ENCODE measurements at places on chromosomes 11 and 22.

DNA sequence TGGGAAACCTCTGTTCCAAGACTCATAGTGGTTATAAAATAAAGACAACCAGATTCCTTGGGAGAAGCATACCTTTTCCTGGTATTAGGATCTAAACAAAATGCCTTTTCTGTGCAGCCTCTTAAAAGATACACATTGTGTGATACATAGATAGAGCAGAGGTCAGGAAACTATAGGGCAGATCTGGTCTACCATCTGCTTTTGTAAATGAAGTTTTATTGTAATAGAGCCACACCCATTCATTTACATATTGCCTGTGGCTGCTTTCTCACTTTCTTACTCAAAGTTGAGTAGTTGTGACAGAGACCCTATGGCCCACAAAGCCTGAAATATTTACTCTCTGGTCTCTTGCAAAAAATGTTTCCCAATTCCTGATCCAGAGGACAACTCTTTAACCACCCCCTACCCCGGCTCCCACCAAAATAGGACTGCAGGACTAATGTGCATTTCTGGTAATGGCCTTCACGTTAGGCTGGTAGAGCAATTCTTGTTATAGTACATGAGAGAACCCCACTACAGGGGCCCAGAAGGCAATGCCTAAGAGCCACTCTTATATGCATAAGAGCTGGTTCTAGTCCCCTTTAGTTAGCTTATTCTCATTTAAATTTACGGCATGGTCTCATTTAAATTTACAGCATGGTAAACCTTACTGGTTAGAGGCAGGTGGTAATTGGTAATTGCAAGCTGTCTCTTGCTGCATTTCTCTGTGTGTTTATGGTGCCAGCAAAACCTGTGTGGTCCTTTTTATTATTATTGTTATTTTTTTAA is 76.8 kb upstream of the YWHAH start:
- no peak for DNase-seq

- no peak for DNase-seq
These were observed 22.9 kb downstream of the PACSIN2 start for GRCh38 chr22:42992092-42992491.

- DNase-seq = no peak
These were observed 1.5 kb downstream of the ZNRF3 start for GRCh38 chr22:28884747-28885350.

DNA sequence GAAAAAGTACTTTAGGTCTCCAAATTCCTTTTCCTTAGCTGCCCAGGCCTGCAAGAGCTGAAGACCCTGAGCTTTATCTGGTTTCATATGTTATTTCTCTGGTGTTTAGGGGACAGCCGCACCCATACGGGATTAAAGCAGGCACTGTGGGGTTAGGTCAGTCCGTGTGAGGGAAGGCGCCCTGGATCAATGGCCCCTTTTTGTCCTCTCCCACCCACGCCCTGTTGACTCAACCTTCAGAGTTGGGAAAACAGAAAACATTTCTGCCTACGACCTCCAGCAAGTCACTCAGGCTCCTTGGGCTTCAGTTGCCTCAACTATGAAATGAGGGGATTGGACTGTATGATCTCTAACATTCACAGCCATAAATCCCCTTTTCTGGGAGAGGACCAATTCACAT is 55.2 kb upstream of the BARX2 start:
- DNase-seq = no peak

DNA sequence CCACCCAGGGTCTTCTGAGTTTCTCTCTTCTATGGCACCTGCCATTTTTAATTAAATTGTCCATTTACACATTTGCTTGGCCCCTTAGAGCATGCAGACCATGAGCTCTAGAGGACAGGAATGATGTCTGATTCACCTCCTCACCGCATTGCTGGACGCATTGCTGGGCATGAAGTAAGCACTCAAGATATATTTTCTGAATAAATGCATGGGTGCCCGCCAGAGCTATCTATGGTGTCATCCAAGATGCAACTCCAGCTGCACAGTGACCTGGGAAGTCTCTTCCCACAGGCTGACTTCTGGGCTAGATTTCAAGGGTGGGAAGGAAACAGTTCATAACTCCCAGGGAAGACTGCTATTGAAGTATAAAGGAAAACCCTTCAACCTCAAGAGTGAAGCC is 66.6 kb upstream of the ASPHD2 start:
- no peak for DNase-seq

DNA sequence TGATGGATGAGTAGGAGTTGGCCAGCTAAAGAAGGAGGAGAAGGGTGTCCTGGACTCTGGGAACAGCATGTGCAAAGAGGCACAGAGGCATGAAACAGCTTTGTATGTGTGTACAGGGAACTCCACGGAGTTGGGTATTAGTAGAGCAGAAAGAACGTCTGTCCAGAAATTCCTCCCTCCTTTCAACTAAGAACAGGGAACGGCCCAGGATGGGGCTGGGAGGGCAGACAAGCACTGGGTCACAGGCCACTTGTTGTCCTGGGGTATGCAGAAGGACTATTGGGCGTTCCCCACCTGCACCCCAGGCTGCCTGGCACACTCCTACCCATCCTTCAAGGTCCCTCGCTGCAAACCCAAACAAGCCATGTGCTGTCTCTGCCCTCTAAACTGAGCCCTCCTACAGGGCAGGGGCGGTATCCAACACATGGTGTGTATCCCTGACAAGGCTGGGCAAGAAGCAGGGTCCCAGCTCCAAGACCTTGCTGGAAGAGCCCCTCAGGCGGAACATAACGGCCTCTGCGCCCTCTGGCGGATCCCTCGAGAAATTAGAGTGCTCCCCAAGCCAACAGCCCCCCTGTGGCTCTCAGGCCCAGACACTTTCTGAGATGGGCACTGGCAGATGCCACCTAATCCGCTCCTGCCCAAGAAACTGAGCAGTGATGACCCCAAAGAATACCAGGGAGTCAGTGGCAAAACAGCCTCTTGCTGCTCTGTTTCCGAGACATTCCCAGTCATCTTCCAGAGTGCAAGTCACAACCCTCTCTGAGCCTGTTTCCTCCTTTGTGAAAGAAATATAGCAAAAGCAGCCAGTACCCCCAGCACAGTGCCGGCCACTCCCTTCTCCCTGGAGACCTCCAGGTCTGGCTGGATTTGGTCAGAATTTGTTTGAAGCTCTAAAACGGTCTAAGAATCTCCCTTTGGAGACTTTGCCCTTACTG is 1.6 kb upstream of the ELFN2 start:
- DNase-seq = peak; percentile 58

- no peak for DNase-seq
These were observed 2.1 kb upstream of the PRR33 start for GRCh38 chr11:1893581-1894359.

GRCh38 chr11:85062659-85063058 is 564.5 kb downstream of the DLG2 start:
- DNase-seq = no peak

DNA sequence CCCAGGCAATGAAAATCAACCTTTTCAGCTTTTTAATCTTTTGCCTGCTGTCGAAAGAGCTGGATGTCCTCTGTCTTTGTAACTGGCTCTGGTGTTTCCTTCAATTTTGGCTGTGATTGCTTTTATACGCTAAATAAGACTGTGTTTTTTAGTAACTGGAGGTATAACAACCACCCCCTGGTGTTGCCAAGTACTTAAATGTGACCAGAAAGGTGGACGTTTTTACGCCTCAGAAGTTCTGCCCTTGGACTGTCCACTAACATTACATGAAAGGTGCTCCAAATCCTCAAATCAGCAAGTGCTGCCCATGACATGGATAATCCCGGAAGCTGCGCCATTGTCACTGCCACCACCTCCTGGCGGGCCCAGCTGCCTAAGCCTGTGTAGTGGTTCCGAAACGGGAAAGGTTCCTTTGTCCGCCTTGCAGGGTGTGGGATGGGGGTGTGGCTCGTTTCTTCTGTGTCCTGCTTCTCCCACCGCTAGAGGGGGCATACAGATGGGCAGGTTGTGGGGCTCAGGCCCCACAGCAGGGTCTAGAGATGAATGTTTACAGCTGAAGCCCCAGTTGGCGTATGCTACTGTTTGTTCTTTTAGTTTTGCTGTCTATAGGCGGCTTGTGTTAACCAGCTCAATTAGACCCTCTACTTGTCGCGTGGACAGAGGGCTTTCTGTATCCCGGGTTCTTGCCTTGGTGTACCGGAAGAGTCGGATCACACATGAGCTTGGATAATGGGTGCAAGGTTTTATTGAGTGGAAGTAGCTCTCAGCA is 82.2 kb upstream of the SEPTIN5 start:
- DNase-seq = no peak

DNA sequence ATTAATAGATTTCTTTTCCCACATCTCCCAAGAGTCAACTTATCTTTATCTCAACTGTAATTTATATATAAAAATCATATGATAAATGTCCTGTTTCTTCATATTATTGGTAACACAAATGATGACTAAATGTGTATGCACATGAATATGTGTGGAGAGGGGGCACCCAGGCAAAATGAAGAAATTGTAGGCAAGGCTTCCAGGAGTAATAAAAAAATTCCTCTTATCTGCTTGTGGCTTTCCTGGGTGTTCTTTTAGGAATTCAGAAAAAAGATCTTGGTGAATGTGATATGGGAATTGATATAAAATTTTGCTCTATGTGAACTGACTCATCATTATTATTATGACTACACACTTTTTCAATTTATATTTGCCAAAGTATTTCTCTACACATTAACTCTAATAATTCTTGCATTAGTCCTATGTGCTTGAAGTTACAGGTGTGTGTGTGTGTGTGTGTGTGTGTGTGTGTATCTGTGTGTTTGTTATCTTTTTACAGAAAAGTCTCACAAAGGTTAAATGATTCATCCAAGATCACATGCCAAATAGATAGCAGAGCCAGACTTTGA is 197.8 kb downstream of the SOX6 start:
- DNase-seq = no peak

All from liver (tissue), 10 donors.